ENCODE measurements at places on chromosomes 7 and 10. TPM values are rescaled to one million over a fixed set of nuclear protein-coding genes. Genes with fewer than 3 reads are reported as not detected.

COX19 gene
- 11.3 TPM for total RNA-seq

ABCB1 gene
- total RNA-seq, result 4.5 TPM

CASP2 gene
- 91.1 TPM for total RNA-seq

FAM25C gene
- total RNA-seq, result not detected

FLNC gene
- 0.09 TPM for total RNA-seq

SLC18A3 gene
- total RNA-seq, result not detected

DNA sequence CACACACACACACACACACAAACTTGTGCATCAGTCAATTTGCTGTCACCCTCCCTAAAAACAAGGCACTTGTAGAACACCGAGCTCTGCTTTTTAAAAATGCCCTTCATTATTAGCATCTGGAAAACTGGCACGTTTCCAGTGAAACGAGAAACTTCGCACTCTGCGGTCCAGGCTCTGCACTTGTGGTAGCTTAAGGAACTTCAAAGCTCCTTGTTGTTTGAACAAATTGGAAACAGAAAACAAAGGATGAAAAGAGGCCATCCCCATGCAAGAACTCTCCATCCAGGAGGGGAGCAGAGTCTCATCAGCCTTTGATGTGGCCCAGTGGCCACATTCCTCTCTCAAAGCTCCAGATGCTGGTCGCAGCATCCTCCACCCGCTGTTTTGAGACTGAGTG is 105.1 kb downstream of the C10orf90 start:
- no peak overlapping the region for H3K4me3 ChIP-seq
- H3K27ac ChIP-seq, result no peak overlapping the region
- no peaks in the 10 kb centered on the region for H3K4me1 ChIP-seq
- no peaks in the 10 kb centered on the region for H3K36me3 ChIP-seq
- DNase-seq, result peak; percentile 13
- peaks cover 6% of the 10 kb centered on the region for H3K27me3 ChIP-seq

DNA sequence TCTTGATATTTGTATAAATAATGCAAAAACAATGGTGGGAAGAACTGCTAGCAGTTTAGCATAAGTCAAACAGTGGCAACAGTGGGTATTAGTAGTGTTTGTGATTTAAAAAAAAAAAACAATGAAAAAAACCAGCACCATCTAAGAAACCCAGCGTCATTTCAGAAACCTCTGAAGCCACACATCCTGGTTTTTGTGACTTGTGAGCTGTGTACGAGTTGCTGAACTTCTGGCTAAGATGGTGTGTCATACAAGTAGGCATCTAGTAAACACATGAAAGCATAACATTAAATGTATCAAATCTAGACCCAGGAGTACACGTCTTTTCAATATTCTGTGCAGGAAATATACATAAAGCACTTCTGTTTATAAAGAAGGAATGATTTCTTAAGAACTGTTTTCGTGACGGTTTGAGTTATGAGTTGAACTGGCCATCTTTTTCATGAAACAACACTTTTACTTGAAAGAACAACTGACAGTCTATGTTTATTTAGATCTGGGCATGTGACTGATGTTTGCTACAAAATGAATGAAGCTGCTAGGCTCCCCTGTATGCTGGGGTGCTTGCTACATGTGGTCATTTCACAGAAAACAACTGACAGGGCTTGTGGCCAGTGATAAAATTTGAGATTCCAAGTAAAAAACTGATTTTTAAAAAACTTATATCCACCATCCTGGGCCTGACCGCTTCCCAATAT is 143.5 kb downstream of the PIP4K2A start:
- H3K4me1 ChIP-seq, result peaks cover 51% of the 10 kb centered on the region
- no peak overlapping the region for H3K4me3 ChIP-seq
- H3K27me3 ChIP-seq, result no peaks in the 10 kb centered on the region
- H3K27ac ChIP-seq, result peak overlapping the region; percentile 58
- H3K36me3 ChIP-seq, result peaks cover 55% of the 10 kb centered on the region
- peak; percentile 61 for DNase-seq

GRCh38 chr10:81917666-81918065 is 42.7 kb downstream of the NRG3 start:
- no peaks in the 10 kb centered on the region for H3K27me3 ChIP-seq
- no peaks in the 10 kb centered on the region for H3K4me1 ChIP-seq
- H3K36me3 ChIP-seq, result no peaks in the 10 kb centered on the region

DNA sequence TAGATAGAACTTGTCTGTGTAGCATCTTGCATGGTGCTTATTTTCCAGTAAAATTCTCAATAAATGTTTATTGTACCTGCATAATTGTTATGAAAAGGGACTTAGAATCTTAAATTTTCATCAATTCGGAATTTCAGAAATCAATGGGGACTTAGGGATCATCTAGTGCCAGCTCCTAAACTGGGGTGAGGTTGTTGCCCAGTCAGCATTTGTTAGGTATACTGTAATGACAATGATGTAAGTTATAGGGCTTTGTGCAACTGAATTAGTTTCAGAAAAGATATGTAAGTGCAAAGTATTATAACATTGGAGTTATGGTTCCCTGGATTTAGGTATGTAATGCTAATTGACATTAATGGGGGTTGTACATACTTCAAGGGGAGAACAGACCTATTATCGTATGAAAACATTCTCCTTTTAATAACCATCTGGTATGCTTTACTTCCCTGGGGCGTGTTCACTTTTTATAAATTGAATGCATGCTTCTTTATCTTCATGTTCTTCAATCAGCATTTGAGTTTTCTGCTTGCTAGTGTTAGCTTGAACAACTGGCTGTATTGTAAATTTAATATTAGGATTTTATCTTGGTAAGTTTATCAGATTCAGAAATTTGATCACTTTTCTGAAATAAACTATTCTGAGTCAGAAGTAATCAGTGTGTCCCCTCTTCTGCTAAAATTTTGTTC is 270.3 kb downstream of the BBS9 start:
- no peaks in the 10 kb centered on the region for H3K4me1 ChIP-seq
- H3K27ac ChIP-seq, result no peak overlapping the region
- H3K36me3 ChIP-seq, result peaks cover 17% of the 10 kb centered on the region

DNA sequence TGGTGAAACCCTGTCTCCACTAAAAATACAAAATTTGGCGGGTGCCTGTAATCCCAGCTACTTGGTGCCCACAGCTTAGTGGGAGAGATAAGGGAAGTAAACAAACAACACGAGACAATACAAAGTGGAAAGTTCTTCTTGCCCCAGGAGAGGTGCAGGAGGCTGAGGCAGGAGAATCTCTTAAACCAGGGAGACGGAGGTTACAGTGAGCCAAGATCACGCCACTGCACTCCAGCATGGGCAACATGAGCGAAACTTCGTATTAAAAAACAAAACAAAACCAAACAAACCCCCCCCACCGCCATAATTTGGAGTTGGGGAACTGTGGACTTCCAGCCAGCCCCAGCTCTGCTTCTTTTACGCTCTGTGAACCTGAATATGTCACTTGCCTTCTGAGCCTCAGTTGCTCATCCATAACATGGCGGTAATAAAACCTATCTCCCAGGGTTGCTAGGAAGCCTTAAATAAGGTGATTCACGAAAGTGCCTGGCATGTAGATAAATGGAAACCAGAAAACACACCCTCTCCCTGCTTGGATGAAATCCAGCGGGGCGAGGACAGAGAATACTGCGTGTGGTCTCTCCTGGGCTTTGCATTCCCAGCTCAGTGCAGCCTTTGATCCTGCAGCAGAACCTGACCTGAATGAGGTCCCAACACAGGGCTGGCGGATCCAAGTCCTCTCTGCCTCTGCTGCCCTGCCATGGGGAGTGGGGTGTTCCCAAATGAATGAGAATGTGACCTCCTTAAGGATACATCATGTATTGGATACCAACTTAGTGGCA is 10.2 kb downstream of the MLXIPL start:
- H3K27ac ChIP-seq, result no peak overlapping the region
- H3K36me3 ChIP-seq, result no peaks in the 10 kb centered on the region
- H3K4me3 ChIP-seq, result no peak overlapping the region
- DNase-seq, result no peak
- peaks cover 25% of the 10 kb centered on the region for H3K27me3 ChIP-seq

DNA sequence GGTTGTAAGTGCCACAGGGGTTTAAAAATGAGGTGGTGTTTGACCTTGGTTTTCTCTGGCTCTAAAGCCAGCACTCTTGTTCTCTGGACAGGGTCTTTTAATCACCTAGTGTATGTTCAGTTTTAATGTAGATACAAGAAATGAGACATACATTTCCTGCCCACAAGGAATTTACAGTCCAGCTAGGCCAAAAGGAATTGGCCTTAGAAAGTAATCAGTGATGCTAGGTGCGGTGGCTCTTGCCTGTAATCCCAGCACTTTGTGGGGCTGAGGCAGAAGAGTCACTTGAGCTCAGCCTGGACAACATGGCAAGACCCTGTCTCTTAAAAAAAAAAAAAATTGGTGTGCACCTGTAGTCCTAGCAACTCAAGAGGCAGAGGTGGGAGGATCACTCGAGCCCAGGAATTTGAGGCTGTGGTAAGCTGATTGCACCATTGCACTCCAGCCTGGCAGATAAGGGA is 100.2 kb downstream of the LRMDA start:
- H3K27ac ChIP-seq, result no peak overlapping the region
- H3K4me1 ChIP-seq, result no peaks in the 10 kb centered on the region
- H3K4me3 ChIP-seq, result no peak overlapping the region
- no peak for DNase-seq

DNA sequence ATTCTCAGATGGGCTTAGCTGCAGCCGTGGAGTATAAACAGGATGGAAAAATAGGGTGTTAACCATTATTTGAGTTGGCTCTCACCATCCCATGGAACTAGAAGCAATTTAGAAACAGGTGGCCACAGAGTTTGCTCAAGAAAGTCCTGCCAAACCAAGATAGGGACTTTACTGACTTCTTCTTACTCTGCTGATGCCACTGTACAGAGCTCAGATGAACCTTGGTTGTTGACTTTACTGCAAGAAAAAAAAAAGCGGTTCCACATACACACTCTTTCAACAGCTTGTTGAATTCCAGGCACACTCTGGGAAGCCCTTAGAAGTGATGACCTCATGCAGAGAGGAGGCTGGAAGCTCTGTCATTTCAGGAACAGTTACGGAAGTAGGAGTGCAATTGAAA is 753.4 kb downstream of the NRG3 start:
- no peak for DNase-seq
- no peaks in the 10 kb centered on the region for H3K36me3 ChIP-seq
- no peaks in the 10 kb centered on the region for H3K27me3 ChIP-seq

GRCh38 chr10:1523221-1523620 is 214.1 kb downstream of the ADARB2 start:
- no peak overlapping the region for H3K4me3 ChIP-seq
- no peak overlapping the region for H3K27ac ChIP-seq
- peaks cover 6% of the 10 kb centered on the region for H3K27me3 ChIP-seq
- no peaks in the 10 kb centered on the region for H3K4me1 ChIP-seq
- H3K36me3 ChIP-seq, result no peaks in the 10 kb centered on the region

GRCh38 chr7:47621979-47622561 is 40.2 kb upstream of the TNS3 start:
- no peak overlapping the region for H3K4me3 ChIP-seq
- no peak overlapping the region for H3K27ac ChIP-seq
- H3K27me3 ChIP-seq, result no peaks in the 10 kb centered on the region

- H3K27me3 ChIP-seq, result no peaks in the 10 kb centered on the region
- H3K4me1 ChIP-seq, result peaks cover 24% of the 10 kb centered on the region
- peak overlapping the region; percentile 89 for H3K27ac ChIP-seq
- peak overlapping the region; percentile 97 for H3K4me3 ChIP-seq
- peaks cover 9% of the 10 kb centered on the region for H3K36me3 ChIP-seq
Measured at GRCh38 chr7:133081119-133081598, 731 bp downstream of the CHCHD3 start.

- peak overlapping the region; percentile 24 for H3K27ac ChIP-seq
- H3K36me3 ChIP-seq, result no peaks in the 10 kb centered on the region
- peaks cover 32% of the 10 kb centered on the region for H3K4me1 ChIP-seq
- DNase-seq, result peak; percentile 45
- no peaks in the 10 kb centered on the region for H3K27me3 ChIP-seq
Measured at GRCh38 chr7:75915416-75916156, 631 bp downstream of the POR start.

- peaks cover 19% of the 10 kb centered on the region for H3K36me3 ChIP-seq
- no peaks in the 10 kb centered on the region for H3K27me3 ChIP-seq
- peak overlapping the region; percentile 90 for H3K27ac ChIP-seq
- peaks cover 35% of the 10 kb centered on the region for H3K4me1 ChIP-seq
Measured at GRCh38 chr10:14879124-14879927, 660 bp downstream of the SUV39H2 start.

- no peaks in the 10 kb centered on the region for H3K4me1 ChIP-seq
- no peak for DNase-seq
- no peak overlapping the region for H3K27ac ChIP-seq
- no peaks in the 10 kb centered on the region for H3K36me3 ChIP-seq
- no peak overlapping the region for H3K4me3 ChIP-seq
Measured at GRCh38 chr7:30206491-30206890, 71.7 kb downstream of the MTURN start.

GRCh38 chr10:76086761-76087639 is 655.6 kb downstream of the LRMDA start:
- DNase-seq, result peak; percentile 18
- no peaks in the 10 kb centered on the region for H3K36me3 ChIP-seq

GRCh38 chr10:92760609-92761008 is 70.9 kb downstream of the HHEX start:
- DNase-seq, result no peak
- H3K4me3 ChIP-seq, result no peak overlapping the region
- H3K27ac ChIP-seq, result no peak overlapping the region
- H3K36me3 ChIP-seq, result no peaks in the 10 kb centered on the region
- peaks cover 8% of the 10 kb centered on the region for H3K4me1 ChIP-seq

GRCh38 chr10:101857802-101858476 is 14.3 kb upstream of the KCNIP2 start:
- H3K27ac ChIP-seq, result no peak overlapping the region
- no peak for DNase-seq
- peaks cover 20% of the 10 kb centered on the region for H3K36me3 ChIP-seq
- peaks cover 4% of the 10 kb centered on the region for H3K4me1 ChIP-seq

- no peak for DNase-seq
- H3K4me1 ChIP-seq, result peaks cover 28% of the 10 kb centered on the region
- peaks cover 26% of the 10 kb centered on the region for H3K36me3 ChIP-seq
- no peak overlapping the region for H3K27ac ChIP-seq
- H3K27me3 ChIP-seq, result no peaks in the 10 kb centered on the region
- no peak overlapping the region for H3K4me3 ChIP-seq
Measured at GRCh38 chr7:152312316-152312715, 123.5 kb downstream of the KMT2C start.

GRCh38 chr10:15311569-15312280 is 59.4 kb downstream of the FAM171A1 start:
- no peaks in the 10 kb centered on the region for H3K36me3 ChIP-seq
- no peaks in the 10 kb centered on the region for H3K27me3 ChIP-seq
- H3K27ac ChIP-seq, result no peak overlapping the region
- no peak for DNase-seq
- peaks cover 4% of the 10 kb centered on the region for H3K4me1 ChIP-seq

GRCh38 chr7:44061645-44062179 is 3.7 kb downstream of the PGAM2 start:
- H3K4me3 ChIP-seq, result no peak overlapping the region
- H3K27me3 ChIP-seq, result no peaks in the 10 kb centered on the region
- H3K36me3 ChIP-seq, result peaks cover 28% of the 10 kb centered on the region
- no peak overlapping the region for H3K27ac ChIP-seq

GRCh38 chr10:59748834-59749233 is 4.4 kb downstream of the MRLN start:
- peaks cover 16% of the 10 kb centered on the region for H3K27me3 ChIP-seq
- H3K4me3 ChIP-seq, result no peak overlapping the region
- no peak for DNase-seq
- H3K36me3 ChIP-seq, result no peaks in the 10 kb centered on the region

- DNase-seq, result no peak
- peaks cover 31% of the 10 kb centered on the region for H3K27me3 ChIP-seq
- H3K27ac ChIP-seq, result no peak overlapping the region
- no peak overlapping the region for H3K4me3 ChIP-seq
Measured at GRCh38 chr10:24469993-24470392, 253.7 kb downstream of the ARHGAP21 start.

- H3K4me1 ChIP-seq, result peaks cover 2% of the 10 kb centered on the region
- H3K27ac ChIP-seq, result no peak overlapping the region
- peaks cover 25% of the 10 kb centered on the region for H3K27me3 ChIP-seq
- DNase-seq, result no peak
Measured at GRCh38 chr7:30971840-30972563, 8.2 kb downstream of the GHRHR start.
